Osteoblast (primary cell): ENCODE measurements at places on chromosomes 2 and 18. TPM values are rescaled to one million over a fixed set of nuclear protein-coding genes. Genes with fewer than 3 reads are reported as not detected.

TCF7L1 gene
- 2.5 and 2.7 TPM in 2 replicates for total RNA-seq

NT5DC4 gene
- total RNA-seq = not detected in 2 replicates

GALR1 gene
- not detected in 2 replicates for total RNA-seq

DSG1 gene
- not detected in 2 replicates for total RNA-seq

MARS2 gene
- total RNA-seq = 3.2 and 3.3 TPM in 2 replicates

C1GALT1C1L gene
- 0.72 and 1.2 TPM in 2 replicates for total RNA-seq

CHCHD5 gene
- 7.7 and 10.1 TPM in 2 replicates for total RNA-seq
